ENCODE measurements at places on chromosomes 7 and 10. TPM values are rescaled to one million over a fixed set of nuclear protein-coding genes. Genes with fewer than 3 reads are reported as not detected.

ARMH3 gene
- total RNA-seq = 16.1 TPM

EBLN1 gene
- total RNA-seq = not detected

ASB15 gene
- not detected for total RNA-seq

DNA sequence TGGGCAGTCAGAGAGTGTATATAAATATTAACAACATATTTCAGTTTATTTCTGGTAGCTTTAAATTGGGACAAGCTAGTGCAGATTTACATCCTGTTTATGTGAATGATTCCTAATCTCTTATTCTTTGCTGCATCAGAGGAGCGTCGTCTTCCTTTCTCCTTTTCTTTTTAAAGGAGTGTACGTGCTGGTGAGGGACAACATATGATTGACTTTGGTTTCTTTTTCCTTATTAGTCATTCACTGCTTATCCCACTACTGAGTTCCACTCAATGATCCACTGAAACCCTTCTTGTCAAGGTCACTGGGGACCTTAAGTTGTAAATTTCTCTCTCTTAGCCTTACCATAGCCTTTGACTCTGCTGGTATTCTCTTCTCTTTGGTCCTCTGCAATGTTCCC is 116.3 kb downstream of the EXOC4 start:
- no peak for DNase-seq

DNA sequence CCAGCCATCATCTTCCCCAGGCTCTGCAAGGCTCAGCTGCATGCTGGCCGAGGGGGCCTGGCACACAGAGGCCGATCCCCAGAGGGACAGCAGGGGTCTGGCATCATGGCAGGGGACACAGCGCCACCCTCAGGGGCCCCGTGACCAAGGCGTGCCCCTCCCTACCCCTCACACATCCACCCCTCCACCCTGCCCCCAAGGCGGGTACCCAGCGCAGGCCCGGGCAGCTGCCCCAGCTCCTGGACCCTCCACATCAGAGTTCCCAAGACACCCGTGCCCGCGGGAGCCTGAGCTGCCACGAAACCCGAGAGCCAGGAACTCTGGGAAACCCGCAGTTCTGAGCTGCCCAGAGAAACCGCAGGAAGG is 46.5 kb upstream of the TNRC18 start:
- DNase-seq = no peak

DNA sequence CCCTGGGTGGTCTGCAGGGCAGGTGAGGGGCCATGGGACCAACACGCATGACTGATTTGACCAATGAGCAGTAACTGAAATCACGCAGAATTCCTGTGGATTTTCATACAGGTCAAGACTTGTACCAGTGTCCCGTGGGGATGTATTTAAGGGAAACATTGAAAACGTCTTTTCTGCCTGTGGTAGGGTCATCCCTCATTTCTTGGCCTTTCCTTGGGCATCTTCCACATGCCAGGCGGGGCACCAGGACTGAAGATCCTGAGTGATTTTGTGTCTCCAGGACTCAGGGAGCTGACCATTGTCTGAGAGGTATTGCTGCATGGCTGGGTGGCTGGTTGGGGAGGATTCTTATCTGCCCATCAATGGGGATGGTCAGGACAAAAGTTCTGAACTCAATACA is 289.0 kb downstream of the GLRX3 start:
- DNase-seq = no peak

GRCh38 chr7:81611040-81611439 is 158.8 kb downstream of the HGF start:
- DNase-seq = no peak
